ENCODE measurements at places on chromosomes 6 and 20.

DNA sequence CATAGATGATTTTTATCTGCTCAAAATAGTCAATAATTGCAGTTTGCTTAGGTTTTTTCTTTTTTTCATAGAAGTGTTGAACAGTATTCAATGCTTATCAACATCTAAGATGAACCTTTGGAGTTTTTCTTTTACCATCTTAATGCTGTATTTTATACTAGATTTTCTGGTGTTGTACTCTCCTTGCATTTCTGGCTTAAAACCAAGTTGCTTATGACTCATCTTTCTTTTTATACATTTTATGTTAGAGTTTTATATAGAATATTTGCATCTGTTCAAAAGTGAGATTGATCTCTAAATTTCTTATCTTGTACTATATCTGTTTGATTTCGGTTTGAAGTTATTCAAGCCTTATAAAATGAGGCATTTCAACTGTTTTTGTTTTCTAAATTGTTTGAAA is 232.5 kb downstream of the RFPL4B start:
- DNase-seq, result no peak

GRCh38 chr6:140653972-140654371 is 1279.5 kb upstream of the CITED2 start:
- no peak for DNase-seq

GRCh38 chr6:14549871-14550270 is 432.3 kb downstream of the CD83 start:
- DNase-seq, result no peak

DNA sequence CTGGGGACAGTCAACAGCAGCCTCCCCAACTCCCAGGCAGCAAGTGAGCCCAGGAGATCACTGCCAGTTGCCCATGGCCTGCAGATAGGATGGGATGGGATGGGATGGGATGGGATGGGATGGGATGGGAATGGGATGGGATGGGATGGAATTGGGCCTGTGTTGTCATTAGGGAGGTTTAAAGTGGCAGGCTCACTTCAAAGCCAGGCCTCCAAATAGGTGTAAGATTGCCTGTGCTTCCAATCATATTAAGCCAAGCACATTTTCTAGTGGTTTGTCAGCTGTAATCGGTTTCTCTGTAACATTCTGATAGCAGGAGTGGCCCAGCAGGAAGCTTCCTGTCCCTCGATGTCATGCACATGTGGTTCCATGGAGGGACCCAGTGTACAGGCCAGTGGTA is 82.7 kb upstream of the NXT1 start:
- DNase-seq, result no peak

DNA sequence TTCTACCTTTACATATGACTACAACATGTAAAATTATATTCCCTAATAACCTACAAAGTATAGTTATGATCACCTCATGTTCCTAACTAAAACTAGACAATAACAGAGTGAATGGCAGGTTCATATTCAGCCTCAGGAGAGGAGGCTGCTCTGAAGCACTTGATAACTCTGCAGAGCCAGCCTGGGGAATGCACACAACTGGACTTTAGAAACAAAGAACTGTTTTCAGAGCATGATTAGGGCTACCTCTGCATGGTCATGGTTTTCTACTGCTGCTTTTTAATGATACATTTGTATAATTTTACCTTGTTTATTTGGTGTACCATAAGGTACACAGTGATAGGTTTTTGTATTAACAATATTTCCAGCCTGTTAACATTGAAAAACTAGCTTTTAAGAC is 50.3 kb downstream of the TRPC4AP start:
- DNase-seq, result no peak

- DNase-seq, result no peak
These were observed 472.1 kb upstream of the MARCKS start for GRCh38 chr6:113385020-113385431.

DNA sequence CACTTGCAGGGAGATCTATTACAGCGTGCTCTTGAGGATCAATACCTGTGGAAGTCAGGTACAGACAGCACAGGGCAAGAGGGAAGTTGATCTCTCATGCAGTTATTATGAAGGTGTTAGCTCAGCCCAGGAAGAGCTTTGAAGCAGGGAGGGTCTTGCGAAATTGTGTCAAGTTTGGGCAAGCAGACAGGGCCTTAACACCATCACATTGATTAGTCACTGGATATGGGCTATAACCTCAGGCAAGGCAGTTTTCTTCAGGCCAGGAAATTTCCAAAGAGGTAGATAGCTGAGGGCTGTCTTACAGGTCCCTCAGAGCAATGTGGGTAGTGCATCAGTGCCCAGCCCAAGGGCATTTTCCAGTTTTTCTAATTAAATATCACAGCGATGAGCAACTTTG is 643.8 kb downstream of the DHX35 start:
- DNase-seq, result no peak

DNA sequence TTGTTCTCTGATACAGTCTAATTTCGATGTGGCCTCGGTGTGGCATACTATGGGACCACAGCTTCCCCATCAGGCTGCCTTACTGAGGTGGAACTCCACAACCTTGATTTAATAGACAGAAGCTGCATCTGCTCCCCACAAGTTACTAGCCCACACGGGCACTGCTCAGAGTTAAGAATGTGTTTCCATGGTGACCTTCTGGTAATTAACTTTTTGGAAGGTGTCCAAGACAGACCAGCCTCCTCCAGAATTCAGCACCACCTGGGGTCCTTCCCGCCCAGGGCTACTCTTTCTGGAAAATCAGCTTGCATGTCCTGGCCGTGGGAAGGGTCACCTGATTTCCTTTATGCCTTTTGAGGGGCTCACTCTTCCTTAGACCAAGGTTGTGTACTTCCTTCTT is 48.7 kb upstream of the CDH4 start:
- DNase-seq, result no peak

DNA sequence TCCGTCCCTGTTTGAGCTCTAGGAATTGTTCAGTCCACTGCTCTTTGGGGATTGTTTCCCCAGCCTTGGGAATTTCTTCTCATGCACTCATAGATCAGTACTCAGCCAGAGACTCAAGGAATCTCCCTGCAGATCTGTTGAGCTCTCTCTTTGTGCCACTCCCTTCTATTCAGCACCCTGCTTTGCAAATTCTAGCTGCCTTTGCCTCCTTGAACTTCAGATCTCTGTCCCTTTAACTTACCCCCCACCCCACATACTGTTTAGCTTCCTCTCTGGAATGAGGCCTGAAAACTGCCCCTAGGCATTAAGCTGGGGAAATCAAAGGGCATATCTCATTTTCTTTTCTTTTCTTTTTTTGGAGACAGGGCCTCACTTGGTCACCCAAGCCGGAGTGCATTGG is 30.5 kb downstream of the QRSL1 start:
- DNase-seq, result no peak

- DNase-seq, result no peak
These were observed 277.9 kb upstream of the IRAK1BP1 start for GRCh38 chr6:78589436-78589835.

GRCh38 chr6:139030228-139030963 is 1.9 kb downstream of the ABRACL start:
- no peak for DNase-seq

DNA sequence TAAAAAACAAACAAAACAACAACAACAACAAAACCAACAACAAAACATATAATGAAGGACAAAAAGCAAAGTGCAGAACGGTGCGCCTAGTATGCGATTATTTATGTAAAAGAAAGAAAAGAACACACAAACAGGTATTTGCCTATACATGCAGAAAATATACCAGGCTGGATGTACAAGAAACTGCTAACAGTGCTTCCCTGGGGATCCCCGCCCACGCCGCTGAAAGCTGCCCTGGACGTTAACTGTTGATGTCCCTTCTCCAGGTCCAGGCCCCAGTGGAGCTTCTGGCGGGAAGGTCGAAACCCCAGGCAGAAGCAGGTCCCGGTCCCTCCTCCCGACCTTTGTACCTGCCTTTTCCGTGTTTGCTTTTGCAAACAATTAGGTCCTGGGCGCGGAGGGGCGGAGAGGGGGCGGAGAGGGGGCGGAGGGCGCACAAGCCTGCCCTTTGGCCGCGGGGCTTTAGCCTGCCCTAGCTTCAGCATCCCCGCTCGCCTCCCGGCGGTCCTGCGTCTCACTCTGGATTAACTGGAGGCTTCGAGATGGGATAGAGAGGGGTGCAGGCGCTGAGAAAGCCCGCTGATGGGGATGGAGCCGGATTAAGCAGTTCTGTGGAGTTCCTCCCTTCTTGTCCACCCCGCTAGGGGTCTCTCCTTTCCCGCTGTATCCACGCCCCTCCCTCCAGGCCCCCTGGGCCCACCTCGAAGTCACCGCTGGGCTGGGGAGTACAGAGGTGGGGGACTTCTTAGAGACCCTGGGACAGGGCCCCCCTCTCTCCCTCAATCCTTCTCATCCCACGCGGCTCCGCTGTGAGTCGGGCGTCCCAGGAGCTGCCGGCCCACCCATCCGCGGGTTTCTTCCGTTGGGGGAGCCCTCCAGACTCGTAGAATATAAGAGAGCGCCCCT is 8.2 kb upstream of the AHCY start:
- DNase-seq, result no peak

DNA sequence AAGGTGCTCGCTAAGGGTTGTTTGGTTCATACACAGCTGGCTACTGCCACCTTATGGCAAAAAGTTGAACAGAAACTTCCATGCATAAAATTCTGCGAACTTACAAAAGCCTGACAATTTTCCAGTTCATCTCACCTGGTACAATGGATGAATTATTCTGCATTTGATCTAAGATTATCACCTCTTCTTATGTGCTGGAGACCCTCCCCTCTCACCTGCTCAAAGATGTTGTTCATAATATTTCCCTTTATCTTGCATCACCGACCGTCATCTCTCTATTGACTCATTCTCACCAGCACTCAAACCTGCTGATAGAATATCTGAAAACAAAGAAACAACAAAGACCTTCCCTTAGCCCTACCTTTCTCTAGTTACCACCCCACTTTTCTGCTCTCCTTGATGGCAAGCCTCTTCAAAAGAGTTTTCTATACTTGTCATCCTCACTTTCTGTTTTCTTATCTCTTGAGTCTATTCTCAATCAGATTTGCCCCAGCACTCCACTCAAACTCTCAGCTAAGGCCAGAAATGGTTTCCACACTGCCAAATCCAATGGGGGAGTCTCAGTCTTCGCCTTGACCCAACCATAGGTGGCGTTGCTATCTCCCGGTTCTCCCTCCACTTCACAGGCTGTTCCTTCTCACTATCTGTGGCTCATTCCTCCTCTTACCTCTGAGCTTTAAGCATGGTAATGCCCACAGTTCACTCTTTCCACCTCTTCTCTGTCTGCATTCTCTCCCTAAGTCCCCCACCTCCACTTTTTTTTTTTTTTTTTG is 25.8 kb downstream of the SNRNP48 start:
- no peak for DNase-seq

- DNase-seq, result no peak
These were observed 51.0 kb downstream of the SLC9A8 start for GRCh38 chr20:49863666-49864065.

DNA sequence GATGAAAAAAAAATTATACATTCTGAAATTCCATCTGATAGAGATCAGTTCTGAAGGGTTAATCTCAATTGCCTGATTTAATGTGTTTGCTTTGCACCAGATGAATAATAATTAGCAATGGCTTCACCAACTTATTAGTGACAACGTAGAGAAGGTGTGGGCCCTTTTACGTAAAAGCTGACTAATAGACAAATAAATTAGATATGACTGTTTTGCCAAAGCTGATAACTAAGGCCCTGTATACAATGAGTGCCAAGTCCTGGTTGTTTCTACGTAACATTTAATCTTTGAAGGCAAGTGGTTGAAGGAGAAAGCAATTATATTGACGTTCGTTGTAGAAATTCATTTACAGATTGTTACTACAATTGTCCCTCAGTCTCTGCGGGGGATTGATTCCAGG is 10.8 kb downstream of the SGK1 start:
- DNase-seq, result no peak

DNA sequence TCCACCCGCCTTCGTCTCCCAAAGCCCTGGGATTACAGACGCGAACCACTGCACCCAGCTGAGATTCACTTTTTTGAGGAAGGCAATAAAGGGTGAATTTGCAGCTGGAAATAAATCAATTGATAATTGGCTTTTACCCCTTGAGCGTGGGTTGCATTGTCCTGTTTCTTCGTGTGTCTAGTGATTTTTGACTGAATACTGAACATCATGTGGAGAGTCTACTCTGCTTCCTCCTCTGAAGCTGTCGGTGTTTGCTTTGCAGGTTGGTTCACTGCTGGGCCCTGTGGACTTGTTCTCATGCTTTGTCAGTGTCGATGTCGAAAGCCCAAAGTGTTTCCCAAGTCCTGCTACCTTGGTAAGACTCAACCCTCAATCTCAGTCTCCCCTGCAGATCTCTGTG is 5.8 kb upstream of the EEF1A2 start:
- no peak for DNase-seq

- no peak for DNase-seq
These were observed 93.9 kb downstream of the RNASET2 start for GRCh38 chr6:166862287-166862977.

DNA sequence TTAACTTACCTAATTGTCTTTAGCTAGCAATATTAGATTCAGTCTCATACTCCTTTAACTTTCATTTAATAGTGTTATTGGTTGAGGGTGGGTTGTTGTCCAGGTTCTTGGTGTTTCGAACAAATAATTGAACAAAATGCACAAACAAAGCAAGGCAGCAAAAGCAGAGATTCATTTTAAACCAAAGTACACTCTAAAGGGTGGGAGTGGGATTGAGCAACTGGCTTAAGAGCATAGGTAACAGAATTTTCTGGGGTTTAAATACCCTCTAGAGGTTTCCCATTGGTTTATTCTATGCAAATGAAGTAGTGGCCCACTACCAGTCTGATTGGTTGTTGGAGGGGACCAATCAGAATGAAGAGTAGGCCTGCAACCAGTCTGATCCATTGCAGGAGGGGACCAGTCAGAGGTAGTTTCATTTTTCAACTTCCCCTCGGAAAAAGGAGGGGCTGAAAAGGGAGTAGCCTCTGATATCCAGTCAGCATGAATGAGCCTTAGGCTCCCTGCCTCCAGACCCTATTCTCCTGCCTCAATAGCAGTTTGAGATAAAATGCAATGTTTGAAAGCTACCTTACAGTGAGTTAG is 26.3 kb upstream of the RAB23 start:
- DNase-seq, result no peak

DNA sequence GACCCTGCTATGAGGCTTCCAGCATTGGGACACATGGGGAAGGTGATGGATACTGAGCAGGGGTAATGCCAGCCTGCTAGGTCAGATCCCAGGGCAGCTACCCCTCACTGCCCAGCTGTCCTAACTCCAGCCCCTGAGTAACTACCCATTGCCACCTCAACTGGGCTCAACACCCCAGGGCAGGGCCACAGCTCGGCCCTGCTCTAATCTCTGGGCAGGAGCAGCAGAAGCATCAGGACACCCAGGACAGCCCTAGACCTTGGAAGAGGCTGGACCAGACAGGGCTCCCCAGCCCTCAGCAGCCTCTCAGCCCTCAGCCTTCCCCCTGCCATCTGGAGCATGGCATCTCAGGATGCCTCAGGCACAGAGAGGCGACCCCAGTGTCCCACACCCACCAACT is 67.4 kb upstream of the TOP1 start:
- DNase-seq, result no peak

GRCh38 chr20:23570178-23570760 is 2.0 kb upstream of the CST9L start:
- DNase-seq, result no peak

Measured in caudate nucleus (tissue), 63 donors.